Tibial artery (tissue), 4 donors: ENCODE measurements at places on chromosomes 6 and 20.

DNA sequence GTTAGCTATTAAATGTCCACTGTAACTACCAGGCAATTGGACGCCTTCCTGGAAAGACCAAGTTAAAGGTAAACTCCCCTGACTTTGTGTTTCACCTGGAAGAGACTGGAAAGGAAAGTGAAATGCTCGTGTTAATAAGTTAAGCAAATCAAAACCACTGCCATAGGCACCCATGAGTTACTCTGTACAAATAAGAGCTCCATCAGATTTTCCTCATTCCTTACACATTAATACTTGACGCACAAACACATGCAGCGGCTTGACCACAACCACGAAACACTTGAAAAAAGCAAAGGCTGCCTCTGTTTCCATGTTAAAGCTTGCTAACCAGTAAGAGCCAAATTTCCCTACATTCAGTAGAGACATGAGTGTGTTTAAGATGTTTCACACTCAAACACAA, 19.8 kb downstream of the GCM1 start:
- no peak for DNase-seq

GRCh38 chr6:74735304-74735703, 470.5 kb downstream of the COL12A1 start:
- peak; percentile 34 for DNase-seq

DNA sequence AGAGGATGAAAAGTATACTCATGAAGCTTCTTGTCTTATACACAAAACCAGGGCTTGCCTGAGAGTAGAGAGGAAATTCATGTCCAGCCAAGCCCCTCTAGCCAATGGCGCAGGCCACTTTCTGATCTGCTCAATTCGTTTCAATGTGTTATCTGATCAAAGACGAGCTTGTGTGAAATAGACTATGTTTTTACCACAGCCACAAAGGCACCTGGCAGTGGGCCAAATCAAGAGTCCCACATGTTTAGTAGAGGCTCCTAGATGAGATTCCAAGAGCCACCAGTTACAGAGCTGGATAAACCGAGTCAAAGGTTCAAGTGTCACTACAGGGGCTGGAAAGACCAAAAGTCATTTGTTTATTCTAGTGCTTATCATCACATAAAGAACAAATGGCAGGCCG, 34.9 kb downstream of the GPLD1 start:
- no peak for DNase-seq

- DNase-seq: no peak
Measured at GRCh38 chr20:47603260-47603659, 101.6 kb downstream of the NCOA3 start.

DNA sequence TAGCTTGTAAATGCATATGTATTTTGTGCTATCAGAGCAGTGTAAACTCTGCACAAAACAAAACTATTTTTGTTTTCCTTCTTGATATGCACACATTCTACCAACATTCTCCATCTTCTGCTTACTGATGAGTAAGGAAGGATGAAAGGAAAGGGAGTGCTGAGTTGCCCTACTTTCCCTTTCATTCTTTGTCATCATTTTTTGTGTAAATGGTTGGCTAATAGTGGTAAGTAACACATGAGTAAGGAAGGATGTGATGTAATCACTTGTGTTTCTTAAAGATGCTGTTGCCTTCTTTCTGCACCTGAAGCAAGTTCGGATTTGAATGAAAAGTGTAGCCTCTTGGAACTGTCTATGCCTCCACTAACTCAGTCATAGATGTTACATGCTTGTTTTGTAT, 4.6 kb upstream of the REV3L start:
- DNase-seq: no peak

- DNase-seq: no peak
Measured at GRCh38 chr6:15675536-15676220, 12.8 kb upstream of the DTNBP1 start.

DNA sequence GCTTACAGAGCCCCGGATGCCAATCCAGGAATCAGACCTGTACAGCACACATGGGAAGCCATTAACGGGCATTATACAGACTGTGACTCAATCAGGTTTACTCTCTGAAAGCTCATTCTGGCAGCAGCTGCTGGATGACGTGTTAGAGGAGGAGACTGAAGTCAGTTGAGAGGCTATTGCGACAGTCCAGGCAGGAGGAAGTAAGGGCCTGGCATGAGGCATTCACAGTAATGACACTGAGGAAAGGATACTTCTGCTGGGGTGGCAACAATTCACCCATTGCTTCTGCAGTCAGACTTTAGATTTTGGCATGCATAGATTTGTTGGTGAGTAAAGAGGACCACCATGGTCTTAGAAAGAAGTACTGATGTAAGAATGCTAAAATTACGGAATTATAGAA, 151.0 kb upstream of the HEY2 start:
- peak; percentile 88 for DNase-seq
